ENCODE measurements at places on chromosomes 12 and 14.

- DNase-seq: peak; percentile 67
Observed at GRCh38 chr12:63276537-63277365, 125.8 kb upstream of the AVPR1A start.

DNA sequence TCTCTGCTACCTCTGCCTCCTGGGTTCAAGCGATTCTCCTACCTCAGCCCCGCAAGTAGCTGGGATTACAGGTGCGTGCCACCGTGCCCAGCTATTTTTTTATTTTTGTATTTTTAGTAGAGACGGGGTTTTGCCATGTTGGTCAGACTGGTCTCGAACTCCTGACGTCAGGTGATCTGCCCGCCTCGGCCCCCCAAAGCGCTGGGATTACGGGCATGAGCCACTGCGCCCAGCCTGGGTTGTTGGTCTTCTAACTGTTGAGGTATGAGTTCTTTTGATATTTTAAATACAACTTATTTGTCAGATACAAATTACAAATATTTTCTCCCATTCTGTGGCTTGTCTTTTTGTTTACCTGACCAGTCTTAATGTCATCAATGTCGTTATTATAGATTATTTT lies 95.9 kb downstream of the PCNX1 start:
- DNase-seq: no peak

DNA sequence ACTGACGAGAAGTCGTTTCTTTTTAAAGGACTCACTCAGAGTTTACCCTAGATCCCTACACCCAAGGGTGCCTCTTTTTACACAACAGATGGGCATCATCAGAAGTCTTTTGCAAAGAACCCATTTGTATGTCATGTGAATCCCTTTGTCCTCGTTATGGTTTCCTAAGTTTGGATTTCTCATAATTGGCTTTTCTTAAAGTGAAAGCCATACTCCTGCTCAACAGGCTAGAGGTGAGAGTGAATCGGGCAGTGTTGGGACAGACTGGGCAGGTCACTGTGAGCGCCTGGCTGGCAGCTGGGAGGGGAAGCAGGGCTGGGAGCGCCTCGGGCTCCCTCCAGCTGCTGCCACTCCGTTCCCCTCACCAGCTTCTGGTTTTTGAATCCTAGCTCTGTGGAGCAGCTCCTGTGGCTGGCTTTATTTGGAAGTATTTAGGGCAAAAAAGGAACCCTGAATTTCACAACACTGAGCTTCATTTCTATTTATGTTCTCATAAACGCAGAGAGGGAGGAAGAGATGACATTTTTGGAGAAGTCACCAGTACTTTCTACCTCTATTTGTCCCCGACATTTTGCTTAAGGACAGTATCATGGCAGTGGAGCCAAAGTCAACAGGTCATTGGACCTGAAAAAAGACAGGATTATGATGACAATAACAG lies 63.8 kb upstream of the ACTN1 start:
- DNase-seq: no peak

- no peak for DNase-seq
Observed at GRCh38 chr12:110822821-110823415, 23.9 kb upstream of the CCDC63 start.

DNA sequence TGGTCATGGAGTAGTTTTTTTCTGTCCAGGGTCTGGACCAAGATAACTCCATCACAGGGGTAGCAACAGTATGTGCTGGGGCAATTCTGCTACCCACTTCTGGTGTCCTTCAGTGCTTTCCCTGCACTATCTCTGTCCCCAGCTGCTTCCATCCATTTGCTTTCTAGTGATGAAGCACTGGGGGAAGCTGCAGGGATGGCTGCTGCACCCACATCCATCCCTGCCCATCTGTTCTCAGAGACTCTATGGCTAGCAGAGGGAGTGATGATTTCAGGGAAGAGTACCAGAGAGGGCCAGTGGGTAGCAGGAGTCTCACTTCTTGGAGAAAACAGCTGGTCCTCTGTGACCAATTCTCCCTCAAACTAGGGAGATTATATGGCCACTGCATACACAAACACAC lies 44.1 kb downstream of the ETV6 start:
- DNase-seq: no peak

DNA sequence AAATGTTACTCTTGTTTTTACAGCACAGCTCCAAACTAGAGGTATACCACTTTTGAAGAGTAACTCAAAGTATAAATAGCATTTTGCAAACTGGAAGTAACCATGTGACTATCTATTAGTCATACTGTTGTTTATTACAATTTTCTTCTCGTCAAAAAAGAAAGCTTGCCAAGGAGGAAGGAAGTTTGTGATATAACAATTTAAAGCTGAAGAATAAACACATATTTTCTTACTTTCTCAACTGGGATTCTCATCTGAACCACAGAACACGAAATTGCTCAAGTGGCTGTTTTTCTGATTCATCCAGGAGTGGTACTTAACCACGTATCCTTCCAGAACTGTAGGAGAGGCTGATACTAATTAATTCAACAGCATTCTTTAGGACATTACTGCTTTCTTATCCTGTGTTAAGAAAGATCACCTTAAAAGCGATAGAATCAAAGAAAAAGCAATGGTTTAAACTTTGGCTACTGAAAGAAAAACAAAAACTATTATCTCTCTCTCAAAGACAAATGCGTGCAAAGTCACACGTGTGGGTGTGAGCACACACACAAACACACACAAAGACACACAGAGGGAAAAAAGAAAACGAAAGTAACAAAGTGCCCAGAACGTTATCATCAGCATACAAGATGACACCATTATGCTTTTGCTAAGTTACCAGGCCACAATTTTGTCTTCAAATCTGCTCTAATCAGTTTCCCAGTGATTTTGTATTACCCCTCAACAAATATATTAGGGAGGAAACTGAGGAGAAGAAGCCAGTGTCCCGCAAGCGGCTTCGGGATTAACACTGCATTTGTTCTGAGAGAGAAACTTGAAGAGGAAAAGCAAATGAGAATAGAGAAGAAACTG lies at the start of gene CLEC2B:
Gene CLEC2B, minus strand, starts transcription at position 48 of the 855 bp plus-strand sequence.
- no peak for DNase-seq

DNA sequence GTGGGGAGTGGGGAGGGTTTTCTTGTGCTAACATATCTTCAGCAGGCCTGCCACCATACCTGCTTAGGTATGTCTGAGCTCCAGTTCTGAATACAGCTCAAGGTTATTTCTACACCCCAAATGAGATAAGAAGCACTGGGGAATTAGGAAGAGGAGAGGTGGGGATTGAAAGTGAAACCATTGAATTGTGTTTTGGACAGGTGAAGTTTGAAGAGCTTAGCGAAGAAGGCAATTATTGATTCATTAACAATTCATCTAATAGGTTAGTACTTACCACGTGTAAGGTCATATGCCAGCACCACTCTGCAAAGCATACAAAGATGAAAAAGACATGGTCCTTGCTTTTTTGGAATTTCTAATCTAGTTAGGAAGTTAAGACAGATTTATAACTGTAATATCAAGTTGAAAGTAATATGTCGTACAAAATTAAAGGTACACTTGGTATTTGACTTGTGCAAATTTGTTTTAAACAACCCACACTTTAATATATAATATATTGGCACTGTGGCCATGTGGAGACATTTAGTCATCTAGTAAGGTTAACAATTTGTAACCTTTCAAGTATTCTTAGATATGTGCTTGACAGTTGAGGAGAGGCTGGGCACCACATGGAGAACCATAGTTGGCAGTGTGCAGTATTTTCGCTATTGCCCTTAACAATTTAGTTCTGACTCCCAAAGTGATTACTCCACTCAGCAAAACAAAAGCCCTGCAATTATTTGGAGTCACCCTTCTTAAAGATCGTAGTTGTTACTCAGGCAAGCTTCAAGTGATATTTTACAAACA lies 3.6 kb downstream of the SMCO3 start:
- peak; percentile 27 for DNase-seq

- DNase-seq: no peak
Observed at GRCh38 chr12:64680235-64680634, 69.9 kb downstream of the RASSF3 start.

GRCh38 chr14:50109342-50109741 lies 7.0 kb downstream of the VCPKMT start:
- peak; percentile 37 for DNase-seq

DNA sequence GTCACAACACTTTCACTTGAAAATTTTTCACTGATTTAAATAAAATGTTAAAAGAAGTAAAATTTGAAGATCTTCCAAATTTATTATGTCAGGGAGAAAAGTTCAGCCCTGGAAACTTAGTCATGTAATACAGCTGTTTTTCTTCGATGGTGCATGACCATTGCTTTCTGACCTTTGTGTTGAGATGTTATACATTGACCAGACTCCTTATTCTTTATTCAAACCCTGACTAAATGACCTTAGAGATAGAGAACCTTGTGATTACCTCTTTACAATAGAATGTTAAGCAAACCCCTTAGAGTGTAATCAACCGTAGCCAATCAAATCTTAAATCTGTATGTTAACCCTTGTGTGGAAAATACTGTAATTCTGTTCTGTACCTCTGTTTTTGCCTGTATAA lies 34.5 kb downstream of the PLCZ1 start:
- DNase-seq: no peak

DNA sequence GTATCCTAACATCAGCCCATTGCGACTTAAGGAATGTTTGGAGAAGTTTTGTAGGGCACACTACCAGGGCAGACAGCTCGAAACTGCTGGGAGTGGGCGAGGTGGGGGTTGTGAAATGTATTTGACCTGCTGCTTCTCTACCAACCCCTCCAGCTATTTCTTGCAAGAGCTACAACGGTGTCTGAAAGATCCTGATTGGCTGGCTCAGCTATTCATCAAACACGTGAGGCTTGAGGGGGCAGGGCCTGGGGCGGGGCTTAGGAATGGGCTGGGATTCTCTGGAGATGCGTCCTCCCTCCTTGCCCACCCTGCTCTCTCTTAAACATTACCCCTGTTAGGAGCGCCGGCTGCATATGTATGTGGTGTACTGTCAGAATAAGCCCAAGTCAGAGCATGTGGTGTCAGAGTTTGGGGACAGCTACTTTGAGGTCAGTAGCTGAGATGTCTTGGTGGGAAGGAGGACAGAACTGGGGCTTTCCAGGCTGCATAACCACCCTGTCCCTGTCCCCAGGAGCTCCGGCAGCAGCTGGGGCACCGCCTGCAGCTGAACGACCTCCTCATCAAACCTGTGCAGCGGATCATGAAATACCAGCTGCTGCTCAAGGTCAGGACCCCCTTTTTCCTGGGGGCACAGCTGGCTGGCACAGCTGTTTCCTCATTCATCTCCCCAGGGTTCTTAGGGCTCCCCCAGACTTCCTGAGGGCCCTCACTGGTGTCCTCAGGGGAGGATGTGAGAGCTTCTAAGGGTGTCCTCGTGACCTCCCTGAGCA lies 3.1 kb downstream of the ARHGEF25 start:
- DNase-seq: no peak

DNA sequence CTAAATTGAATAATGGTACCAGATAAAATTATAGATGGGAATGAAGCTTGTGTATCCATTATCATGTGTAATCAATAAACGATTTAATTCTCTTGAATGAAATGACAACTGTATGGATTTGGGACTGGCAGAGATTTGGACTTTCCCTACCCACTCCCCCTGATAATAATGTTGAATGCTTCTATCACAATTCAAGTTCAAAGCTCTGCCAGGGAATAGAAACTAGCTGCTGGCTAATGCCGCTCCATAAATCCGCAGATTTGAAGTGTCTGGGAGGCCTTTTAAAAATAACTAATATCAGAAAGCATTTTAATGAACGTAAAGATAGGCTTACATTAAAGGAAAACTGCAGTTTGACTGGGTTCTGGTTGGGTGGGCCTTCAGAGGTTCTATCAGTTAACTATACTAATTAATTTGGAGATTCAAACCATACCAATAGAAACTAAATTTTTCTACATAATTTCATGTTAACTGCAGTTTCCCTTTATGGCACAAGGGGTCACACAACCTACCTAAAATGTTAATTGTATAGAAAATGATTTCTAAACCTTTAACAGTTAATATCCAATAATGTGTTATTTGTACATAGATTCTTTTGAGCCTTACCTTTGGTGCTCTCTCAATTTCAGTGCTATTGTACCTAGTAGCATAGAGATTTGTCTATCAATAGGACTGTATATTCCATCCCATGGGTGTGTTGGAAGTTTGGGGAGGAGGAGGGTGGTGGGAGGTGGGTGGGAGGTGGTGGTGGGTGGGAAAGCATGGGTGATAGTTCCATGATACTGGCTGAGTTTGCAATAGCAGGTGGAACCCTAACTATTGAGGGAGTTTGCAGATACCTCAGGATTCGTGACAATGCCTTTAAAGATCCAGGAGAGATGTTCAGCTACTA lies 4.9 kb downstream of the HNRNPA1 start:
- no peak for DNase-seq
